ENCODE measurements at places on chromosomes 16 and 17.

DNA sequence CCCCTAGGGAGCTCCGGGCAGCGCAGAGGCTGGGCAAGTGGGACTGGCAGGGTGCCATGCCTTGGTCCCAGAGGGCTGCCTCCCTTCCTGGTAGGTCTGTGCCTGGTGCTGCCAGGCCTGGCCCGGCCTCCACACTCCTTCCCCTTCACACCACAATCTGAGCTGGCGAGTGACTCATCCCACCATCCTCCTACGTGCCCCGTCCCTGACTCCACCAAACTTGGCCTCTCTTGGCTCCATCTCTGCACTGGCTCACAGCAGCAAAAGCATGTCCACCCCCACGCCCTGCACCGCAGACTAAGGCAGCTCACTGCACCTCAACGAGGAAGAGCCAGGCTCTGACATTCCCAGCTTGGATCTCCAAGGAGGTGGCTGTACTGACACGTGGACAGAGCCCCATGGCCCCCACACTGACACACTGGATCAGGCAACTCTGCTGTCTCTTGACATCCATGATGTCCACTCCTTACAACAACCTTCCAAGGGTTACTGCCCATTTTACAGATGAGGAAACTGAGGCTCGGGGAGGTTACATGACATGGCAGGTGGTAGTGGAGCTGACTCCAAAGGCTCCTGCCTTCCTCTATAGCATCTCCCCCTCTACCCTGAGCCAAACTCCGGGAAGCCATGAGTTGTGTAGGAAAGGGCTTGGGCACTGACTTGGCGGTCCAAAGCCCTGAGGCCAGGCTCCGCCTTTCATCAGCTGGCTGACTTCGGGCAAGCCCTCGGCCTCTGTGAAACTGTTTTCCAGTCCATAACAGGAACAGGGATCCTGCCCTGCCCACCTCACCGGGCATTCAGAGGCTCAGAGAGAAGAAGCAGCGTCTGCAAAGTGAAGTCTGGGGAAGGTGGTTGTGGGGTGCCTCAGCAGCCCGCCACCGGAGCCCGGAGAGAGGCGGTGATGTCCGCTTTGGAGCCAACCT is 20.1 kb upstream of the KRT19 start:
- DNase-seq: peak; percentile 99

- DNase-seq: no peak
These were observed 32.0 kb downstream of the SBK1 start for GRCh38 chr16:28324235-28324886.

DNA sequence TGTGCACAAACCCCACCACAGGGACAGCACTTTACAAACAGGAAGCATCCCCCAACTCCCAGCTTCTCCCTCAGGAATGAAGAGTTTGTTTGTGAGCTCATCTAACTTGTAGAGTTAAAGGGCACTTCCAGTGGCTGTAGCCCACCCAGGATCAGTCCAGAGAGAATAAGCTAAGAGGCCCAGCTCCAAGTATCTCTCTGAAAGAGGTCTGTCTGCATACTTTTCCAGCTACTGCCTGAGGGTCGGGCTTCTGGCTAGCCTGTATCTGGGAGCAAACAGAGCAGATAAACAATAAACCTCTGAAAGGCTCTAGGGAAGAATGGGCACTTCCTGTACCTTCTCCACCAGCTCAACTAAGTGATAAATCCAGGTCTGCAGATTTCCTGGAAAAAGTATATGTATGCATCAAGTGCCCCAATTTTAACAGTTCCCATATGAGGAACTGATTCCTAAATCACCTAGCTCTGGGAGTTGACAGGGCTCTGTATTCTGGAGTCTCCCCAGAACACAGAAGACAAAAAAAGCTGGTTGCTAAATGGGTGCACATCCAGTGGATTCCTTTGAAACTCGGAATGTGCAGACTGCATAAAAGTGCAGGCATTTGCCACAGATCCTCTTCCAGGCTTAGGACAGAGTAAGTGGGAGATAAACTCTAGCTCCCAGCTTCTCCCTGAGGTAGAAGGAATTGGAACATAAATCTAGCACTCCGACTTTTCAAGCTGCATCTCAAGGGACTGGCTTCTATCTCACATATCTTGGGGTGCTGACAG is 37.1 kb upstream of the MYLK3 start:
- DNase-seq: no peak

DNA sequence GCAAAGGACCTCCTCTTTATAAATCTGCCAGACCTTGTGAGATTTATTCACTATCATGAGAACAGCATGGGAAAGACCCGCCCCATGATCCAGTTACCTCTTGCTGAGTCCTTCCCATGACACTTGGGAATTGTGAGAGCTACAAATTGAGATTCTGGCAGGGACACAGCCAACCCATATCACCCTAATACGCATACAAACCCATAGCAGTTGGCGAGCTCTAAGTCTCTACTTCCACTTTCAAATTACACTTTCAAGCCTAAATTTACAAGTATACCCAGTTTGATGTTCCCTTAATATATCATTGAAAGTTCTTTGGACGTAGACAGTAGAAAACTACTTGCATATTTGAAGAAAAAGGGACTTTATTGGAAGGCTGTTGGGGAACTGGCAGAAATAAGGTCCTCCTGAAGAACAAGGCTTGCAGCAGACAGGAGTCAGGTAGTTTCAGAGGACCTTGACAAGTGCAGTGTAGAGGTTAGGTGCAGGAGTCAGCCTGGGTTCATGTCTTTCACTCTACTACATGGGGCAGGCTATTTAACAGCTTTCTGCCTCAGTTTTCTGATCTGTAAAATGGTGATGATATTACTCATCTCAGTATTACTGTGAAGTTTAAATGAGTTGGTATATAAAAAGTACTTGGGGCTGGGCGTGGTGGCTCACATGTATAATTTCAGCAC is 107.9 kb upstream of the EEF2KMT start:
- no peak for DNase-seq

DNA sequence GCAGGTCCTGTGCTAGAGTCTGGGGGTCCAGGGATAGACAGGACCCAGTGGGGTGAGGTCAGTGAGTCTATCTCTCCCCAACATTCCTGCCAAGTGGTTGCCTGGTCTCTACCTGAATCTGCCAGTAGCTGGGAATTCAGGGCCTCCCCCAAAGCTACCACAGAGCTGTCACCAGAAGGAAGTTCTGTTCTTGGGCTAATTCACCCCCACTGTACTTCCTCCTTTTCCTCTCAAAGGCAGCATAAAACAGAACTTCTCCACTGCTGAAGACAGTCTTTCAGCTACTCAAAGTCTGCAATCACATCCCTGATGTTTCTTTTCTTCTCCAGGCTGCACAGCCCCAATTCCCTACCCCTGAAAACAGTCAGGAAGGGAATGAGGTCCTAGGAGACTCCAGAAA is 8.7 kb downstream of the CAMTA2 start:
- no peak for DNase-seq

DNA sequence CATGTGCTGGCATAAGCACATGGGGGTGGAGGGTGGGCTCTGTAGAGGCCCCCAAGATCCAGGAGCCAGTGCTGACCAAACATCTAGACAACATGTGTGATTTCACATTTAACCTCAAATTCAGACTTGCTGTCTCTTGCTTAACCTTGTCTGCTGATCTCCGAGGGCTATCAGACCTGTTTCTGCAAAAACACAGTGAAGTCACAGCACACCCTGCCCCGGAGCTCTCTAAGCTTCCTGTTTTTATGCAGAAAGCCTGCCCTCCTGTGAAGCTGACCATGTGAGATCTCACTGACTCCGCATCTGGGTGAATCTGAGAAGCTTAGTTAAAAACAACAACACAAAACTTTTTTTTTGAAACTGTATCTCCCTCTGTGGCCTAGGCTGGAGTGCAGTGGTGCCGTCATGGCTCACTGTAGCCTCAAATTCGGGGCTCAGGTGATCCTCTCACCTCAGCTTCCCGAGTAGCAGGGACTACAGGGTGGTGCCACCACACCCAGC is 6.6 kb upstream of the DPEP2 start:
- no peak for DNase-seq

DNA sequence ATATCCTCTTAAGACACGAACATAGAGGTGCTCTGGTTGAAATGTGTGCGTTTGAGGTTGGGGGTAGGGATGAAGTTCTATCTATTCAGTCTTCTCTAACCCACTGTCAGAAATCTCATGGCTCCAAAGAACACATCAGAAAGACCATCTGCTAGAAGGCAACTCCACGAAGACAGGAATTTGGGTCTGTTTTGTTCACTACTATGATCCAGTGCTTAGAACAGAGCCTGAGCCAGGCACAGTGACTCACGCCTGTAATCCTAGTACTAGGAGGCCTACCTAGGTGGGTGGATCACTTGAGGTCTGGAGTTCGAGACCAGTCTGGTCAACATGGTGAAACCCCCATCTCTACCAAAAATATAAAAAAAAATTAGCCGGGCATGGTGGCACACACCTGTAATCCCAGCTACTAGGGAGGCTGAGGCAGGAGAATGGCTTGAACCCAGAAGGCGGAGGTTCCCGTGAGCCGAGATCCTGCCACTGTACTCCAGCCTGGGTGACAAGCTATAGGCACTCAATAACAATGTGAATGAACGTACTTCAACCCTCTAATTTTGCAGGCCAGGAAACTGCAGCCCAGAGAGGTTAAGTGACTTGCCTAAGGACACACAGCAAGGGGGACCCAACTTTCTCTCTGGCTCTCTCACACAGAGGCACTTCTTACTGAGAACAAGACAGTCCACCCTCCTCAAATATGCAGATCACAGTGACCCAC is 2.3 kb downstream of the CASKIN2 start:
- peak; percentile 30 for DNase-seq

- peak; percentile 64 for DNase-seq
These were observed 1.7 kb downstream of the ZNF267 start for GRCh38 chr16:31875112-31875803.

All from EH (cell line).